Fibroblast of skin of right quadriceps (primary cell): ENCODE measurements at places on chromosomes 5 and 9.

GRCh38 chr5:9761706-9762105, 131.6 kb upstream of the TAS2R1 start:
- DNase-seq, result peak; percentile 34

GRCh38 chr5:180658774-180659564, 9.6 kb upstream of the FLT4 start:
- no peak for DNase-seq

GRCh38 chr5:156273325-156273724, 53.6 kb upstream of the SGCD start:
- no peak for DNase-seq

- DNase-seq, result no peak
Observed at GRCh38 chr5:147490989-147491388, 18.9 kb downstream of the DPYSL3 start.
